ENCODE measurements at places on chromosomes 11 and 22.

DNA sequence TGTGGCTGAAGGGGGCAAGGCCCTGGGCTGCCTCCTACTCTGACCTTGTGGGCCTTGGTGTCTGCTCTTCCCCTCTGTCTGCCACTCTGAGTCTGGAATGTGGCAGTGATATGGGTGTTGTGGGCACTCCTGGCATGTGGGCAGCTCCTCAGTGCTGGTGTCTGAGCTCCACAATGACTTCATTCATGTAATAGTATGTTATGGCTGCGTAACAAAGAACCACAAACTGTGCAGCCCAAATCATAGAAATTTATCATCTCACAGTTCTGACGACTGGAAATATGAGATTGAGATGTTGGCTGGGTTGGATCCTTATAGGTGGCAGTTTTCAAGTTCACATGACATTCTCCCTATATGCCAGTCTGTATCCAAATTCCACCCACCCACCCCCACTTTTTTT is 59.1 kb downstream of the BCR start:
- no peaks in the 10 kb centered on the region for H3K27me3 ChIP-seq
- peak overlapping the region; percentile 96 for H3K27ac ChIP-seq
- H3K4me3 ChIP-seq = peak overlapping the region; percentile 64
- no peak for ATAC-seq

DNA sequence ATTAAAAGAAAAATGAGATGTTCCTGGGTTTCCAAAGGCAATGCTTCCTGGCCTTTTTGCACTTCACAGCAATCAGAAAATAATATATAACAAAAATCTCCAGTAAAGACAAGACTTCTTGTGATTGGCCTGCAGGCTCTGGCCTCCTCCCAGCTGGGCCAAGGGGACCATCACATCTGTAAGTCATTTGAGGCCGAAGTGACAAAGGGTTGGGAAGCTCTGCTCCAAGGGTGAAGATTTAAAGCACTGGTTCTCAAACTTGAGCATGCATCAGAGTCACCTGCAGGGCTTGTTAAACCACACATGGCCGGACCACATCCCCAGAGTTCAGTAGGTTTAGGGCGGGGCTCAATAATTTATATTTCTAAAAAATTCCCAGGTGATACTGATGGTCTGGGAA is 32.1 kb downstream of the ARFGAP2 start:
- H3K4me1 ChIP-seq = no peaks in the 10 kb centered on the region
- H3K27me3 ChIP-seq = no peaks in the 10 kb centered on the region
- H3K4me3 ChIP-seq = no peak overlapping the region
- no peaks in the 10 kb centered on the region for H3K36me3 ChIP-seq
- no peak overlapping the region for H3K27ac ChIP-seq

GRCh38 chr22:43625242-43625641 is 186.9 kb downstream of the EFCAB6 start:
- no peak for ATAC-seq
- H3K27me3 ChIP-seq = peaks cover 3% of the 10 kb centered on the region
- H3K4me3 ChIP-seq = no peak overlapping the region
- H3K36me3 ChIP-seq = no peaks in the 10 kb centered on the region

DNA sequence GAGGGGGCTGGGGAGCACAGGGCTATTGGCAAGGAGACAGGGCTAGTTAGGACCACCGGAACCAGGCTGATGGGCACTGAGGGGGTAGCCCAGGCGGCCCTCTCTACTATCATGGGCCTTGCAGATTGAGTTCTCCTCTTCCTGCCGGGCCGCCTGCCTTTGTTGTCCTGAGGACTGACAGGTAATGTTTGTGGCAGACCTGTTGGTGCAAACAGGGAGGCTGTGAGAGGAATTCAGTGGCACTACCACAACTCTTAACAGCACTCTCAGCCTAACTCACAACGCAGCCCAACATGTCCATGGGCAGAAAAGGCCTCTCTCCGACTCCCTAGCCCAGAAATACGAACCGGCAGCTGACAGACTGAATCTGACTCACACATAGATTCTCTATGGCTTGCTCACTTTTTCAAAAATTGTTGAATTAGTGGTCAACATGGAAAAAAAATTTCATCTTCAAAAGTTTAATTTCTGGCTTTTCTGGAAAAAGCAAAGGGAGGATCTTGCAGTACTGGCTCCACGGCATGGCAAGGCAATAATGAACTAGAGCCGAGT is 11.4 kb downstream of the KCNJ5 start:
- peaks cover 6% of the 10 kb centered on the region for H3K27me3 ChIP-seq
- ATAC-seq = no peak
- H3K36me3 ChIP-seq = no peaks in the 10 kb centered on the region
- H3K4me3 ChIP-seq = no peak overlapping the region

- H3K4me1 ChIP-seq = no peaks in the 10 kb centered on the region
- no peaks in the 10 kb centered on the region for H3K36me3 ChIP-seq
- ATAC-seq = no peak
- H3K27ac ChIP-seq = no peak overlapping the region
- H3K4me3 ChIP-seq = no peak overlapping the region
- H3K27me3 ChIP-seq = peaks cover 15% of the 10 kb centered on the region
Observed at GRCh38 chr11:69903211-69903610, 84.0 kb upstream of the FGF3 start.

- H3K36me3 ChIP-seq = no peaks in the 10 kb centered on the region
- no peaks in the 10 kb centered on the region for H3K4me1 ChIP-seq
- H3K4me3 ChIP-seq = no peak overlapping the region
- H3K27ac ChIP-seq = no peak overlapping the region
- no peak for ATAC-seq
Observed at GRCh38 chr11:86089659-86090058, 20.8 kb upstream of the PICALM start.

DNA sequence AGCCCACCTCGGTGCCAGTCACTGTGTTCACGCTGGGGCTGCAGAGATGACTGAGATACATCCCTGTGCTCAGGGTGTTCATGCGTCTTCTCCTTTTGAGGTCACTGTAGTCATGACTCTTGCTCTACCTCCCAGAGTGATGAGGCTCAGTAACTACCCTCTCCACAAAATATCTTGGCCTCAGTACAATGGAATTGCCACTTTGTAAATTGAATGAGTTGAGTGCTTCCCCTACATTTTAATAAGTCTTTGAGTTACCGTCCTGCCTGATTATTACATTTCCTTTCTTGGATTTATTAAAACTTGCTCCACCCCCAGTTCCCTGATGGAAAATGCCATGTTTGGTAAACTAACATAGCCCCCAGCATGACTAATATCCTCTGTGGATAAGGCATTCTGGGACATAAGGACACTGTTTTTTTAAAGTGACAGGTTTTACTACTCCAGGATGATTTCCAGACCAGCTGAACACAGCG is 15.9 kb downstream of the PRSS23 start:
- H3K27me3 ChIP-seq = peaks cover 20% of the 10 kb centered on the region
- no peak for ATAC-seq
- no peaks in the 10 kb centered on the region for H3K4me1 ChIP-seq
- H3K4me3 ChIP-seq = no peak overlapping the region
- no peaks in the 10 kb centered on the region for H3K36me3 ChIP-seq

- H3K27ac ChIP-seq = no peak overlapping the region
- ATAC-seq = no peak
- H3K27me3 ChIP-seq = no peaks in the 10 kb centered on the region
- H3K4me3 ChIP-seq = peak overlapping the region; percentile 38
- H3K36me3 ChIP-seq = no peaks in the 10 kb centered on the region
Observed at GRCh38 chr11:72779495-72780128, 14.2 kb downstream of the STARD10 start.

DNA sequence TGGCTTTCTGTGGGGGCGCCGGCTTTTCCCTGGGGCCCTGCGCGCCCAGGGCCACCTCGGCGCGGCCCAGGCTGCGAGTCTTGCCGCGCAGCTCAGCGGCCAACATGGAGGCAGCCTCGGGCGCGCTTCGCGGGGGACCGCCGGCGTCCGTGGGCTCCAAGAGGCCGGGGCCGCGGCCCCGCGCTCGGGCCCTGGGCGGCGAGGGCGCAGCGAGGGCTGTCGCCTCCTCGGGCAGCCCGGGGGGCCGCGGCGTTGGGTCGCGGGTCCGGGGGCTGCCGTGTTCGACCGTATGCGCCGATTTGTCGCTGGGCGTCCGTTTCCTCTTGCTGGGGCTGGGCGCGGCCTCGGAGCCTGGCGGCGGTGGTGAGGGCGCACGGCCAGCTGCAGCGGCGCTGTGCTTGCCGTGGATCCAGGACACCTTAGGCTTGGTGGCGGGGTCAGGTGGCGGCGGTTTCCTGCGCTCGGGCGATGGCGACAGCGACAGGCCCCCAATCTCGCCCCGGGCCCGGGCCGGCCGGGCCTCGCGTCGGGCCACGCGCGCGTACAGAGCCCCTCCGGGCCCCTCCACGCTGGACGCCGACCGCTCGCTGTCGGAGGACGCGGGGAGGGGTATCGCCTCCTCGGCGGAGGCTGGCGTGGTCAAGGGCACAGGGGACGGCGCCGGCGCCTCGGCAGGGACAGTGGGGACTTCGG is 11.9 kb downstream of the SCARF2 start:
- no peaks in the 10 kb centered on the region for H3K36me3 ChIP-seq
- H3K27ac ChIP-seq = no peak overlapping the region
- H3K27me3 ChIP-seq = peaks cover 9% of the 10 kb centered on the region
- H3K4me1 ChIP-seq = peaks cover 4% of the 10 kb centered on the region
- no peak overlapping the region for H3K4me3 ChIP-seq
- no peak for ATAC-seq

GRCh38 chr22:20131859-20132685 is 468 bp downstream of the ZDHHC8 start:
- peak overlapping the region; percentile 43 for H3K27ac ChIP-seq
- peak; percentile 13 for ATAC-seq
- peak overlapping the region; percentile 63 for H3K4me3 ChIP-seq
- H3K27me3 ChIP-seq = no peaks in the 10 kb centered on the region
- H3K4me1 ChIP-seq = no peaks in the 10 kb centered on the region
- peaks cover 13% of the 10 kb centered on the region for H3K36me3 ChIP-seq

- peaks cover 34% of the 10 kb centered on the region for H3K27me3 ChIP-seq
- H3K4me1 ChIP-seq = peaks cover 12% of the 10 kb centered on the region
- no peaks in the 10 kb centered on the region for H3K36me3 ChIP-seq
- no peak for ATAC-seq
- H3K27ac ChIP-seq = no peak overlapping the region
- H3K4me3 ChIP-seq = peak overlapping the region; percentile 82
Observed at GRCh38 chr11:119423509-119424254, 710 bp upstream of the THY1 start.

GRCh38 chr11:10415817-10416392 is 39.2 kb upstream of the AMPD3 start:
- no peaks in the 10 kb centered on the region for H3K36me3 ChIP-seq

DNA sequence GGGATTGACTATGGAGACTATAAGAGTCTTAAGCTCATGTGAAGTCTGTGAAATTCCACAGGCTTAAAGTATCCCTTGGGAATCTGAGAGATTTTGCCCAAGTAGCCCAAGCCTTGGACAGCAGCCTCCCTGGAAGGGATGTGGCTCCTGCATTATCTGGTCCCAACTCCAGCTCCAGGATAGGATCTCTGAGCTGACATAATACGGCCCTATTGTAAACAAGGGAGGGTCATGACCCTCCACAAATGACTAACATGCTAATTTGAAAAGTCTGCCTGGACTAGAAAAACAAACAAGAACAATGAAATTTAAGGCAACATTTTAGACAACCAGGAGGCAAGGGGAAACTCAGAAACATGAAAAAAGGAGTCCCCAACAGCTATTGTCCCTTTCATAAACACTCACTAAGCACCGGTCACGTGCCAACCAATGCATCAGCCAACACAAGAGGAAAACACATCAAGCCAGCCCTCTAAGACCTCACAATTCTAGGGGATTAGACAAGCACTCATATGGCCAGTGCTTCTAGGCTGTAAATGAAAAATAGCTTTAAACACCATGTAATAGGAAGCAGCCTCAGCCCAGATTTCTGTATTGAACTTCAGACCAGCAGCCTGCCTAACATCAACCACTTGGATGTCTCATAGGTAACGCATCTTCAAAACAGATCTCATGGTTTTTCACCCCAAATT is 101.2 kb upstream of the TIMP3 start:
- H3K4me3 ChIP-seq = no peak overlapping the region
- no peaks in the 10 kb centered on the region for H3K36me3 ChIP-seq
- H3K27me3 ChIP-seq = peaks cover 29% of the 10 kb centered on the region
- no peak overlapping the region for H3K27ac ChIP-seq
- no peaks in the 10 kb centered on the region for H3K4me1 ChIP-seq
- ATAC-seq = no peak

DNA sequence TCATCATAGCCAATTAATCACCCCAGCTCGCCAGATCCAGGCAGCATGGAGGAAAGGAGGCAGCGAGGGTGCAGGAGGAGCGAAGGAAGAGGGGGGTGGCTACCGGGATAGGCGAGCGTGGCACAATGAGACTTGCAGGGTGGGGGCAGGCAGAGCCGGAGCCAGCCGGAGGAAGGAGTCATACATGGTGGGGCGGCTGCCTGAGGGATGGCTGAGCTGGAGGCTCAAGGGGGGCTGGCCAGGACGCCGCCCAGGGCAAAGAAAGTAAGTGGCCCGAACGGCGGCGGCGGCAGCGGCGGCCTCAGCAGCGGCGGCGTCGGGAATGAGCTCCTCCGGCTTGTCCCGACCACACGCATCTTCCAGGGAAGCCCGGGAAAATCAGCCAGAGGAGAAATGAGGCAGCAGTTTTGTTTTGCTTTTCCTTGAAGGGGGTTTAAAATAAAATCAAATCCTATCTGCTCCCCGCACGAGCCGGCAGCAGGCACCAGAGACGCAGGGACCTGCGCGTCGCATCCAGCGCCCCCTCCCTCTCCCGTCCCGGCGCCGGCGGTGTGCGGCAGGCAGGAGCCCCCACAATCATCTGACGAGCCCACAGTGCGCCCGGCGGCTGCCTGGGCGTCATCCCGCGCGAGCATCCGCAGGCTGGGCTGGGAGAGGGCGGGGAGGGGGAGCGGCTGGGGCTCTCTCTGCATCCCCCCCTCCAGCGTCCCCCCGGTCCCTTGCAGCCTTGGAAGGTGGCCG is 263.6 kb downstream of the CTTN start:
- ATAC-seq = no peak
- H3K27me3 ChIP-seq = peaks cover 30% of the 10 kb centered on the region
- no peaks in the 10 kb centered on the region for H3K4me1 ChIP-seq

- H3K36me3 ChIP-seq = no peaks in the 10 kb centered on the region
- H3K27me3 ChIP-seq = no peaks in the 10 kb centered on the region
- H3K4me3 ChIP-seq = no peak overlapping the region
- no peak for ATAC-seq
- H3K4me1 ChIP-seq = peaks cover 13% of the 10 kb centered on the region
Observed at GRCh38 chr11:35308157-35308556, 111.2 kb downstream of the SLC1A2 start.

- H3K36me3 ChIP-seq = no peaks in the 10 kb centered on the region
- no peak overlapping the region for H3K27ac ChIP-seq
- ATAC-seq = no peak
- H3K27me3 ChIP-seq = peaks cover 19% of the 10 kb centered on the region
- H3K4me3 ChIP-seq = no peak overlapping the region
Observed at GRCh38 chr11:5246772-5247471, 2.7 kb downstream of the HBG1 start.

DNA sequence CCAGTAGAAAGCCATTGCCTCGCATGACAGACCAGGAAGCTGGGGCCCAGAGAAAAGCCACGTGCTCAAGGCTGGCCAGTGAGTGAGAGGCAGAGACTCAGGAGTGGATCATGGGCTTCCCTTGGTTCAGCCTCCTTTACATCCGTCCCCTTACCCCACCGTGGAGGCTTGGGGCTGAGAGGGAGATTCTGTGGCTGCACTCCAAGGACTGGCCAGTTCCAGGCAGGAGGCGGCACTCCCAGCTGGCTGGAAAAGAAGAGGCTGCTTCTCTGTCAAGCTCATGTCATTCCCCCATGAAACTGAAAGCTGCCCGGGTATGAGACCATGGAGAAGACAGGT is 6.6 kb upstream of the ASCL2 start:
- no peaks in the 10 kb centered on the region for H3K36me3 ChIP-seq
- H3K27ac ChIP-seq = no peak overlapping the region
- H3K27me3 ChIP-seq = peaks cover 15% of the 10 kb centered on the region
- no peak for ATAC-seq
- no peaks in the 10 kb centered on the region for H3K4me1 ChIP-seq
